Esophagus squamous epithelium (tissue), 5 donors: ENCODE measurements at places on chromosomes 2 and 18.

DNA sequence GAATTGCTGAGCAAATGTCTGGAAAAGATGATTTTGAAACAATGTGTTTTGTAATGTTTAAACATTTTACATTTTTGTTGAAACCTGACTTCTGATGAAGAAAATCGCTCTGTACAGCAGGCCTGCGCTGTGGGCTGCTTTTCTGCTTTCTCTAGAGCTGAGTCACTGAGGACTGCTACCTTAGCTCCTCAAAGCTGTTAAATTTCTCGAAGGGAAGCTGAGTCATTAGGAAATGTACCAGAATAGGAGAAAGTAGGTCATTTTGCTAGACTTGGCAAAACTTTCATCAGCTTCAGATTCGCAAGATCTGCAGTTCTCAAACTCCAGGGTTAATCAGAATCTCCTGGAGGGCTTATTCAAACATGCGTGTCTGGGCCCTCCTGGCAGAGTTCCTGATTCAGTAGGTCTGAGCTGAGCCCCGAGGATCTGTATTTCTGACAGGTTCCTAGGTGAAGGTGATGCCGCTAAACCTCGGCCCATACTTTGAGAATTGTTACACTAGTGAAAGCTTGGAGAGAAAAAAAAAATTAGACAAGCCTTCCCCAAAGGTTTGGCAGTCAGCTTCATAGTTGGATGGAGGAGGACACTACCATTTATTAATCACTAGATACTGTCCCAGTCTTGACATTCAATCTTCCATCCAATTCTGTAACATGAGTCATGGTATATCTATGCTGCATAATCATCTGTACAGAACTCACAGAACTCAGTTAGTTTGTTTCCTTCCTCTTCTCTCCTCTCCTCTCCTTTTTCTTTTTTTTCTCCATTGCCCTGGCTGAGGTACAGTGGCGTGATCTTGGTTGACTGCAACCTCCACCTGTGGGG lies 297.6 kb downstream of the PARD3B start:
- no peak for DNase-seq

DNA sequence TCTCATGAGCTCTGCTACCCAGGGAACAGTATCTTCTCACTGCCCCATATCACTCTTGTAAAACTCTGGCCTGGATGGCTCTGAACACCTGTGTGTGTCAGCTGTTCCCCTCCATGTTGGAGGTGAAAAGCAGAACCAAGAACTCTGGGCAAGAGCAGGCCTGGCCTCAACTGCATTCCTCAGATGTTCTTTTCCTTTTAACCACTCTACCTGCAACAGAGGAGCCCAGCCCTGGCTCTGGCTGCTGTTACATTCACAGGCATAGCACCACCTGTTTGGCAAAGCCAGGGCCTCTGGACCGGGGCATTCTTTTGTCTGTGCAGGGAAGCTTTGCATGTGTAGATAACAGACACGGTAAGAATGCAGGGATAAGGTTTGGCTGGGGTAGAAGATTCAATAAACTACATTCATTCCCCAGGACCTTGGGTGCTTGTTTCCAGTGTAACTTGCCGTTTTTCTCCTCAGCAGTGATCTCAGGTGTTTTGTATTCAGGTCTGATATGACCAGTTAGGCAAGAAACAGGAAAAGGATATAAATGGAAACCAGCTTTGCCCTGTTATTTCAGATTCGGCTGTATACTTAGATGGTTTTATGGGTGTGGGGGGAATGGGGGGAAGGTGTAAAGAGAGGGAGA lies 95.1 kb downstream of the SPTBN1 start:
- no peak for DNase-seq

GRCh38 chr18:48100165-48100575 lies 169.7 kb upstream of the SMAD2 start:
- DNase-seq, result no peak

DNA sequence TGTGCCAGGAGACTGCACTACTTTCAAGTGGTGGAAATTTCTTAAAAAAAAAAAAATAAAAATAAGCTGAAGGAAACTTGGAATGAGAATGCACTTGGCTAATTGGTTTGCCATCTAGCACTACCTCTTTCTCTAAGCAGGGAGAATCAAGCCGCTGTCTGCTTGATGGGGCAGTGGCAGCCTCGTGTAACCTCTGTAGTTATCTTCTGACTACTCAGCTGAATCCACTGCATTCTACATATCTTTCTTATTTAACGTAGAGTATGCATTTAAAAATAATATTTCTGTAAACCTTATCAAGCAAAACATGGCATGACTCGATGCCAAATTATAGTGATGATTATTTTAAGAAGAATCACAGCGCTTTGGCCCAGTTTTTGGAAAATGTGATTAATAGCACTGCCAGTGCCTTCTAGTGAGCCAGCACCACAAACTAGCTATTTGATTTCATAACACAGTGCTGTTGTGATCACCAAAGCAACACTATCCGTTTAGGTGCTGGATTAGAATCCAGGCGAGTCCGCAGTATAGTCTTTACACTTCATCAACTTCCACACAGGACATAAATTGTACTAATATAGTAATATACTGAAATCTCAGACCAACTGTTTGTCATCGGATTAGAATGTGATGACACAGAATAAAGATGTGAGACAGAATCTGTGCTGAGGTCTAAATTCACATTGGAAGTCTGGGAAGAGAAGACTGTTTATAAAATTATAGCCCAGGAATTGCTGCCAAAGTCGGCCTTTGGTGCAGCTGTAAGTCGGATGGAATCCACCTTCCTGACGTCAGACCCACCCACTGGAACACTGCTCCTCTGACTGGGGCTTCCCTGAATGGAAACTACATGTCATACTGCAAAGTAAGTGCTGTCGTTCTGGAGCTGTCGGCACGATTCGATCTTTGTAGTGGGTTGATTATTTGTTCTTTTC lies 136.5 kb upstream of the ETAA1 start:
- no peak for DNase-seq

DNA sequence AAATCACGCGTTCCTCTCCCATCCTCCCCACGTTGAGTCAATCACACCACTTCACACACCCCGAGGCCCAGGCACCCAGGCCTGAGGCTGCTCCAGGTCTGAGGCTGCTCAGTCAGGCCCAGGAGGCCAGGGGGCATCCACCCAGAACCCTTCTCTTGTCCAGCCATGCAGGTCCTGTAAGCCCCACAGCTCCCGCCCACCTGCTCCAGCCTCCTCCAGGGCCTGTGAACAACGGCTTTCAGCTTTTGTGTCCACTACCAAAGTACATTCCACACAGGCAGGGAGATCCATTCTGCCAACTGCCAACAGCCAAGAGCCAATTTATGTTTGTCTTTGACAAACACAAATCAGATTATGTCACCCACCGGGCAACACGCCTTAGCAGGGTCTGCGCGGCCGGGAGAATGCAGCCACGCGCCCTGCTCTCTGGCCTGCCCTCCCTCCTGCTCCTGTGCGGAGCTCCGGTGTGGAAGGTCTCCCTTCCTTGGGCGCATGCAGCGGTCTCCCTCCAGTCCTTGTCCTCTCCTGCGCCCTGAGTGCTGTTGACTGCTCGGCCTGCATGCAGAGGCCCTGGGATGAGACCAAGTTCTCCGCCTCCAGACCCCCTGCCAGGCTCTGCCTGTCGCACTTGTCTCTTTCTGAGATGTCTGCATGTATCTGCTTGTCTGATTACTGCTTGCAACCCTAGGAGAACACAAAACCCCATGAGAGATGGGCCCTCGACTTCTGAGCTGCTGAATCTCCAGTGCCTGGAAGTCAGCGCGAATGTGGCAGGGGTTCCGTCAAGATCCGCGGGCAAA lies 146.6 kb downstream of the ZNF516 start:
- no peak for DNase-seq

DNA sequence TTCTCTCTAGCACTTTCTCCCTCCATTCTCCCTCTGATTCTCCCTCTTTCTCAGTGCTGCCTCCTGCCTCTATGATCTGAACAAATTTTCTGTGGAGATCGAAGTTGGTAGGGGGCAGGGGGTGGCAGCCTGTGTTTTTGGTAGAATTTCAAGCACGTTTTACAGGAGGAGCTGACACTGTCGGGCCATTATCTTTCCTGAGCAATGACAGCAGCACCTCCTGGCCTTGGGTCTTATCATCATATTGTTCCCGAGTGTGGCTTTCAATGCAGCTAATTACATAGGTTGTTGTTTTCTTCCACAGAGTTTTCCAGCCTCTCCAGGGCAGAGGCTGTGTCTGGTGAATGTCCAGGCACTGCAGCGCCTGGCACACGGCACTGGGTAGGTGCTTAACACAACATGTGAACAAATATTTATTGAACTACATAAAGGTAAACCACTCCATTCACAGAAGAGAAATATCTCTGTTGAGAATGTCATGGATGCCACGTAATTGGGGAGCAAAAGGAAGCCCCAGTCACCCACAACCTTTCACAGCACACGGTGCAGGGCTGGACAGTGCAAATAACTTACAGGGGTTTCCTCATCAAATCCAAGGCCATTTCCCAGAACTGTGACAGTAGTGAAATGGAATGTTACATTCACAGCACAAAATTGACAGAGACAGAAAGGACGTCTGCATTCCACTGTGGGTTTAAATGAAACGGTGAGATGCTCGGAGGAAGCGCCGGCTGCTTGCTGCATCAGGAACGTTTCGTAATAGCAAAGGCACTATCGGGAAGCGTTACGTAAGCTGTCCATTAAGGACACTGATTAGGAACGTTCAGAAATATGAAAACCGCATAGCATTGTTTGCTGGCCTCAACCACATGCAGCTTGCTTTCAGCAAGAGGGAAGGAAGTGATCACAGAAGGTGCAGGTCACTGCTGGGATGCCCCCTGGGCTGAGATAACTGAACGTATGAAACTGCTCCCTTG lies 6.5 kb upstream of the KCNG2 start:
- DNase-seq, result no peak

DNA sequence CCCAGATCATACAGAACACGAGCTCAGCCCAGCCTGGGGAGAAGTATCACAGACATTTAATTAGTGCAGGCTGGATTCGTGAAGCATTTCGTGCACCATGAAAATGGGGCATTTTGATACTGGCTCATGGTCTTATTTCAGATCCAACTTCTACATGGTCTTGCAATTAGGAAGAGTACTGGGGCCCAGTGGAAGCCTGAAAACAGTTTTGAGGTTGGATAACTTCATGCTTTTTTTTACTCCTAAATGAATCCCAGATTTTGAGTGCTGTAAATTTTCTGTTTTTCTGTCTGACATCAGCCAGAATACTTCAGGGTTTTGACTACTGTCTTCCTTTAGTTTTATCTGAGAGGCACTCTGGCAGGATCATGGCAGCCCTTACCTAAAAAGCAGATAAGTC lies 160.1 kb downstream of the GFPT1 start:
- DNase-seq, result no peak

DNA sequence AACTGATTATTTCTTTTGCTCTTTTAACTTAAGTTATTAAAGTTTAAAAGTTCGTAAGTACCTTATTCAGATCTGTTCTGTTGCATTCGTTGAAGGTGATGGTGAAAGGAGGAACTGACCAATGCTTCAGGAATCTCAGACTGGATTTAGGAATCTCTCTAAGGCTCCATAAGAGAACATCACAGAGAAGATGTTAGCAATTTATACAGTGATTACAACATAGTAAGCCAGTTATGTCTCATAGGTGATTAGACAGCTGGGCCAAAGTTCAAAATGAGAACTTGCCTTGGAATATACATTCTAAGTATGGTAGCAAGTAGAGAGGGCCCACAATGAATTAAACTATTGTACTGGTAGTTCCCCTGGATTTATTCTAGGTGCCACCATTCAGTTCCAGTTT lies 3.2 kb downstream of the MARS2 start:
- no peak for DNase-seq

GRCh38 chr18:73365018-73365417 lies 497.2 kb upstream of the NETO1 start:
- DNase-seq, result no peak

- DNase-seq, result no peak
These were observed 79.8 kb downstream of the C1D start for GRCh38 chr2:67982956-67983355.

GRCh38 chr2:179049546-179050311 lies at the start of gene CCDC141:
Gene CCDC141, minus strand, starts transcription at chr2:179050137. Its CDS starts 196 bp downstream, at chr2:179049941.
- no peak for DNase-seq

GRCh38 chr2:110772383-110772755 lies 40.0 kb downstream of the ACOXL start:
- no peak for DNase-seq

DNA sequence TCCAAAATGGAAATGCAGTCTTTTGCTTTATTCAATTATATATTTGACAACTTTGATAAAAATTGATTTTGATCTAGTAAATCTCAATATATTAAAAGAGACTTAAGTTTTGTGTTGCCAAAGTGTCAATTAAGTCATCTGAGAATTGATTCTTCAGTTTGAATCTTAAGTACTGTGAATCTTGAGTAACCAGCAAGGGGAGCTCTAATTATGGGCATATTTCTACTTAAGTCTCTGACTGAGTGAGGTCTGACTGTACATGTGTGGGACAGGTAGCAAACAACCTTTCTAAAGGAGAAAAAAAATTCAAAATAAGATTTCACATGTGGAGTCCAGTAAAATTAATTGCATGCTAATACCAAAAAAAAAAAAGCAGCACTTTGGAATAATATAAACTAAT lies 503.7 kb upstream of the SLC8A1 start:
- DNase-seq, result no peak

DNA sequence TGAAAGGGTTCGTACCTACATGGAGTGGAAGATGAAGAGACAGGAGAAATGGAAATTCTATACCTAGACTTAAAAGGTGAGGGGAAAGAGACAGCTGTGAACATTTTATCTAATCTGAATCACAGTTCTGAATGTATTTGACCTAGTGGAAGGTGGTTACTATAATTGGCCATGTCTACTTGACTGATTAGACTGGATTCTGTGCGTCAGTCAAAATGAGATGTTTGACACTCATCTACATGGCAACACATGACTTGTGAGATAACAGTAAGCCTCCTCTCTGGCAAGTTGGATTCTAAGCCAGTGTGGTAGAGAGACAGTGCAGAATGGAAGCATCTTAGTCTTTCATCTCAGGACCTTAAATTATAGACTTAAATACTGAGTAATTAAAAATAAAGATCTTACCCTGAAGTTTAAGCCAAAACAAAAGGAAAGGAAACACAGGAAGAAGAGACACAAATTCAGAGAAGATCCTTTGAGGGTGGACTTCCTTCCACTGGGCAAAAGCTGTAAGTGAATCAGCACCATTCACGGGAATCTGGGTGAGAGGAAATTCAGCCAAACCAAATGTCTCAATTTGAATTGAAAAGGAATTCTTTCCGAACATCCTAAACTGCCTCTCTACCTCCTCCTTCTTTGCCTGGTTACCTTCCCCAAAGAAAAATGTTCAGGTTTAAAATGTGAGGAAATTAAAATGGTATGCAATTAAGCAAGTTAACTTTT lies 121.6 kb downstream of the EHBP1 start:
- DNase-seq, result no peak

DNA sequence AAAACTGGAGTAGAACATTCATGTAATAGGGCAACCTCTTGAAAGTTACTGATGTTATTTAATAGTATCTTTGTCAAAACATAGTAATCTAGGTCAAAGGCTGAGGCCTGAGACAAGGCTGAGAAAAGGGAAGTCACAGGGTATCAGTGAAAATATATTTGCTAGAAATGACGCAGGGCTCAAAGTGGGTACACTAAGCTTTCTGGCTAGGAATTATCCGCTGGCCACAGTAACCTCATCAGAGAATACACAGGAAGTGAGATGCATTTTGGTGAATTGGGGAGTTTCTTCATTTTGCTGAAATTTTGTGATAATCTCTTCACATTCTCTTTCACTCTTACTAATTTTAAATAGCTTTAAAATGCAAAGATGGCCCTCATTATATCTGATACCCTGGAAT lies 206.8 kb downstream of the OTX1 start:
- DNase-seq, result no peak
